GM03348 (cell line): ENCODE measurements at places on chromosomes 4 and X.

GRCh38 chrX:117743469-117744251, 372.9 kb downstream of the KLHL13 start:
- DNase-seq: no peak

DNA sequence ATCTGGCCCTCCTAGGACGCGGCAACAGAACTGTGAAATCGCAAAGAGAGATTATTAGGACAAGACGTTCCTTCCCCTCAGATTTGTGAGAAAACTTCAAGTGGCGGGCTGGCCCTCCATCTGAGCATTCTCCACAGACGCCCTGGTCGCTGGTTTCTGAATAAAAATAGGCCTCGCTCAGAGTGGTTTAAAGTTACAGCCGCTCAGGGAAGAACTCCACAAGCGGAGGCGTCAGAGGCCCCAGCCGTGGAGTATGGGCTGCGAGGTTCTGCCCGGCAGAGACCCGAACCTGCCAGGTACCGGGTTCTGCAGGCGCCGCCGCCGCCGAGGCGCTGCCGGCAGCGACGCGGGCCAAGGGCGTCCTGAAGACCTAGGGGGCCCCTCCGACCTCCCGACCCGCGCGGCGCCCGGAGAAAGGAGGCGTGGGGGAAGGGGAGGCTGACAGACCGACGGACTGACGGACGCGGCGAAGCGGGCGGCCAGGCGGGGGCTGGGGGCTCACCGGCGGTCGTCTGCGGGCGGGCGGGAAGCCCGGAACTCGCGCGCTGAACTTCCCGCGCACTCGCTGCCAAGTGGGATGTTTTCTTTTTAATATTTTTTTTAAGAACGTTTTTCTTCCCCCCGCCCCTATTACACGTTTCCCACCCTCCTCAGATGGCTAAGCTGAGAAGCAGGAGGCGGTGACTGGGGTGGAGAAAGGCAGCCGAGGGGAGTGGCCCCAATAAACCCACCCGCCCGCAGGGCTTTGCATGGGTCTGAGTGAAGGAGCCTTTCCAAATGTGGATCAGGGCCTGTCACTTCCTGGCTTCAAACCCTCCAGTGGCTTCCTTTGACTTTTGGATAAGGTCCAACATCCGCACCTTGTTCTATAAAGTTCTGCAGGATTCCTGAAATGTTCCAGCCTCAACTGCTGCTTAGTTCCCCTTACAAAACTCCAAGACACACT, at the start of gene PABPC4L:
TSS of gene PABPC4L (minus strand) at position 574 of the 946 bp plus-strand sequence. CDS start 770 bp downstream, outside the sequence.
- peak; percentile 41 for DNase-seq

GRCh38 chr4:139315221-139315675, 13.0 kb upstream of the NDUFC1 start:
- DNase-seq: no peak

DNA sequence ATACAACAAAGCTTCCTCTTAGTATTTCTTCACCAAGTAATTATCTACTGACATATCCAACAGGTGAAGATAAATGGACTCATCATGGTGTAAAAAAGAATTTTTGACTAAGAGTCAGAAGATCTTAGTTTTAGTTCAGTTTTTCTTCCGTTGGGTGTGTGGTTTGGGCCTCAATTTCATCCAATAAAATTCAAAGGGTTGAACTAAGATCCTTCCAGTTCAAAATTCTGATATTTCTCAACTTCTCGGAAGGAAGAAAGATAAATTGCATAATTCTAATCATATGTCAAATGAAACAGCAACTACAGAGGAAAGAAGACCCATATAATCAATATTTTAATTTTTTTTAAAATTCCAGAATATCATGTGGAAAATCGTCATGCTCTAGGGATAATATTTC, 192.7 kb downstream of the SPRY1 start:
- DNase-seq: no peak

GRCh38 chrX:133594156-133594555, 178.9 kb upstream of the GPC4 start:
- DNase-seq: no peak

- DNase-seq: no peak
Measured at GRCh38 chr4:174475528-174475927, 46.8 kb downstream of the HPGD start.

DNA sequence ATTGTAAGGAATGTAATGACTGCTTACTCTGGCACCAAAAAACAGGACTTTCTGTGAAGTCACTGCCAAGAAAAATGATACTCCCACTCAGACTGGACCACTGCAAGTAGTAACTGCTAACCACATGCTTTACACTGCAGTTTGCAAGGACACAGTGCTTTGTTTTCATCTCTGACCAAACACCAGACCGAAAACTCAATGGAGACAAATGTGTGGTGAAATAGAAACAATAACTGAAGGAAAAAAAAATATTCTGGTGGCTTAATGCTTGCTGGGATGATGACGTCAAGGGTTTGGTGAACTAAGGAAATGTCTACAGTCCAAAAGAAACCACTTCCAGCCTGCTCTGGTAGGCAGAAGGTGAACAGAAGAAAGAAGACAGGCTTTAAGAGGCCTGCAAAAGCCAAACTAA, 13.2 kb downstream of the GPC4 start:
- DNase-seq: peak; percentile 29

- no peak for DNase-seq
Measured at GRCh38 chr4:184949020-184949419, 69.3 kb upstream of the HELT start.

DNA sequence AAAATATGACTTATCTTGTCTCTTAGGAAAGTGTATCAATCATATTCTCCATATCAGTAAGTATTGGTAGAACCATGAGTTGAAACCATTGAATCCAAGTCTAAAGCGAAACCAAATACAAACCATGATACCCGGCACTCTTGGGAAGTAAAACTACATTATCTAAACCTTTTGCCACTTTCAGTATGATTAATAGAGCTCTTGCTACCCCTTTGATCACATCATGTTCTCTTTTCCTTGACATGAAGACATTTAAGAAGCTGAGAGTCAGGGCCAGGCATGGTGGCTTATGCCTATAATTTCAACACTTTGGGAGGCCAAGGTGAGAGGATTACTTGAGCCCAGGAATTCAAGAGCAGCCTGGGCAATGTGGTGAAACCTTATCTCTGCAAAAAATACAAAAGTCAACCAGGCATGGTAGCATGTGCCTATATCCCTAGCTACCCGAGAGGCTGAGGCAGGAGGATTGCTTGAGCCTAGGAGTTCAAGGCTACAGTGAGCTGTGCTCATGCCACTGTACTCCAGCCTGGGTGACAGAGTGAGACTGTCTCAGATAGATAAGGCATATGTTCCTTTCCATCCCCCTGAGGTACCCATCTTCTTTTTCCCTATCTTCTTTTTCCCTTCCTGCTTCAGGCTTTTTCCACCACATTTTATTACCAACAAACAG, 45.4 kb downstream of the CEP135 start:
- no peak for DNase-seq

DNA sequence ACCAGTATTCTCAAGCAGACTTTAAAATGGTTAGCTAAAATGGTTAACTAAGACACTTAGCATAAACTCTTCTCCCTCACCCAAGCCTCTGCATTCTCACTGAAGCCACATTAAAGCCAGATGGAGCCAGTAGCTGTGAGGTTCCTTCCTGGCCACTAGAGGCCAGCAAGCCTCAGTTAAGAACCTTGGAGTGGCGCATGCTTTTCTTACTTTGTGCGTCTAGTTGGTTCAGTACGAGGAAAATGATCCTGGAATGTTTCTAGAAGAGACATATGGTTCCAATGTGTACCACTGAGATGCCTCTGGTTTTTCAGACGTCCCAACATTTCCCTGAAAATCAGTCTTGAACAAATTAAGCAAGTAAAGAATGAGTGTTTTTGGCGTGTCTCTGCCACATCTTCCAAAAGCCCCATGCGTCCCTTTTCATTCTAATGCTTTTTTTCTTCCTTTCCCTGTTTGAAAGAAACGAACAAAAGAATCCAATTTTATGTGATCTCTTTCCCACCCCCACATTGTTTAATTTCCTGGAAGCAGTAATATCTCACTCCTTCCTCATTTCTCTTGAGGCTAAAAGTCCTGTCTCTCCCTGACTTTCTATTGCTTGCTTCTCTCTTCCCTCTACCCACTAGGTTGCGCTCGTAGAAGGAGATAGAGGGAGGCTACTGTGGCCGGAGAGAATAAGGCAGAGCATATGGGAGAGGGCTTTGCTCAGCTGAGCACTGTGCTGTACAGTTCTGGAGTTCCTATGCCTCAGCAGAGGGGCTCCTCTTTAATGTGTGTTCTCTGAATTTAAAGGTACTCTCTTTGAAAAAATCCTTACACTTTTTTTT, 82.9 kb upstream of the TAB3 start:
- DNase-seq: peak; percentile 52

DNA sequence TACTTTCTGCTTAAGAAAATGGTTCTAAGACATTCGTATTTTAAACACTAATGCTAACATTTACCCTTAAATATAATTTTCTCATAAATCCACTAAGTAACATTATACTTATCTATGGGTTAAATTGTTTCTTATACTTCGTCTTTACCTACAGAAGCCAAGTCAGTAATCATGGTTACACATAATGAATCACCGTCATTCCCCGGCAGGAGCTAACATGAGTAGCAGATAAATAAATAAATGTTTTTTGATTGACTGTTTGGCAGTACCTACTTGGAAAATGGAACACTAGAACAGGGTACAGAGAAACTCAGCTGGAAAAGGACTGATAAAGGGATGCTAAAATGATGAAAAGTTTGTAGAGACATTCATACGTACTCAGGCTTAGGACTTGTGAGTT, 430.4 kb downstream of the ACTRT1 start:
- no peak for DNase-seq

GRCh38 chr4:138051157-138051556, 191.0 kb downstream of the SLC7A11 start:
- peak; percentile 49 for DNase-seq

- no peak for DNase-seq
Measured at GRCh38 chrX:117680286-117680685, 436.3 kb downstream of the KLHL13 start.

- no peak for DNase-seq
Measured at GRCh38 chrX:70808942-70809940, 99.3 kb downstream of the TEX11 start.

- peak; percentile 89 for DNase-seq
Measured at GRCh38 chrX:2500803-2501558, at the start of the genes DHRSX and ZBED1. Gene DHRSX (minus strand): TSS chrX:2500976. CDS start chrX:2500925, 51 bp downstream. Gene ZBED1 (minus strand): TSS chrX:2500976. CDS start chrX:2490719, 10,257 bp downstream.

DNA sequence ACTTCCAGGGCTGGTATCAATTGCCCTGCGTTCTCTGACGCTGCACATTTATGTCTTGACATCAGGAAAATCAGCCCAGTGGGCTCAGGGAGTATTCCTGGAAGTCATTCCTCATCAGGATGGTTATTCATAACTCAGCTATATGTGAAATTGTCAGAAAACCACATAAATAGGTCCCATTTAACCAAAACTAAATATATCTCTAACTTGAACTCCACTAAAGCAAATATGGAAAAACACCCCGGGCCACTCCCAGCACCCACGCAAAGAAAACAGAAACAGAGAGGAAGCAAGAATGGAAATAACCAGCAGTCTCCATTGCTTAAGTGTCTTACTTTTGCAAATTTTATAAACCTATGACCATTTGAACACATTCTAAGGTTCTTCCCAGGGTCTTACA, 112.0 kb downstream of the IRF2 start:
- no peak for DNase-seq

GRCh38 chr4:152363086-152363485, 172.8 kb downstream of the FBXW7 start:
- DNase-seq: peak; percentile 35

DNA sequence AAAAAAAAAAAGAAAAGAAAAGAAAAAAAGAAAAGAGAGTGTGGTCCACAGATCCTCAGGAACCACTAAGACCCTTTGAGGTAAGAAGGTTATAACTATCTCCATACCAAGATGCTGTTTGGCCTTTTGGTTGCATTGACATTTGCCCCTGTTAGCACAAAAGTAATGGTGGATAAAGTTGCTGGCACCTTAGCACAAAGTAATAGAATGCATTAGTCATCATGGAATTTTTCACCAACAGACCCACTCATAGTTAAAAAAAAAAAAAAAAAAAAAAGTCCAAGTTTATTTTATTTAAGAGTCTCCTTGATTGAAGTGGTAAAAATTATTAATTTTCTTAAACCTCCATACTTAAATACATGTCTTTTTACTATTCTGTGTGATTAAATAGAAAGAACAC, 78.4 kb upstream of the RBPJ start:
- peak; percentile 45 for DNase-seq

DNA sequence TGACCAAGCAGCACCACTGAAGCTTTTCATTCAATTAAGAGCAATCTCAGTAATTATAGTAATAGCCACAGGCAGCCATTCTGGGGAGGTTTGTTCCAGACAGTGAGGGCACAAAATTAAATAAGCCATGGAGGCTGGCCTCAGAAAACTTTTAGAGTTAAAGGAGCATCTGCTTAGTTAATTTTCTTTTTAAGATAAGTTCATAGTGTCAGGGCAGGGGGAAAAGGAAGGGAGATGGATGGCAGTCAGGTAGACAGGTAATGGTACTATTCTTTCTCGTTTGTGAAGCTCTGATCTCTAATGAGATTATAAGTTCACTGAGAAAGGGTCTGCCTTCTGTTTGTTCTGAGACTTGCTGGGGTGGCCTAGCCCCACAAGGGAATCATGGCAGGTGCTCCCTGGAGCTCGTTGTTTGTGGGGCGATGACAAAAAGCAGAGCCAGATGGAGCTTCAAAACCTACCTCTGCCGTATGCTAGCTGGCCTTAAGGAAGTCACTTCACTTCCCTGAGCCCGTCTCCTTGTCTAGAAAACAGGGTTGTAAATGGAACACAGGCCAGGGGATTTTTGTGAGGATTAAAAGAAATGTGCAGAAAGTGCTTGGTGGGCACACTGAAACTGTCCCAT, 44.6 kb upstream of the FGFBP2 start:
- no peak for DNase-seq

DNA sequence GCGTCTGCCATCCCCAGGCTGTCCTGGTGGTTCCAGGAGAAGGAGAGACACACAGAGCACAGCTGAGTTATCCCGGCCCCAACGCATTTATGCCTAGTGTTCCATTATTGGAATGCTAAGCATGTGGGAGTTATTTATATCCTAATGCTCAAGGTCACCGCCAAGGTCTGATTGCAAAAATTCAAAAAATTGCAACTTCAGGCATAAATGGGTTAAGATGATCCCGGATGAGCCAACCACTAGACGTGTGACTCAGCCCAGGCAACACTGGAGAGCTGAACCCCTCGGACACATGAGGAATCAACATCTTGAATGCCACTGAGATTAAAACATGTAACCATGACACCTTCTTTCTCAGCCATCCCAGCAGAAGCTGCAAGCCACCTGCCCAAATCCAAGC, 3.8 kb upstream of the ZCCHC4 start:
- DNase-seq: no peak

GRCh38 chrX:116276261-116276660, 105.7 kb downstream of the AGTR2 start:
- DNase-seq: no peak

GRCh38 chrX:97984641-97985040, 1100.9 kb downstream of the RPA4 start:
- DNase-seq: no peak
